H4 (cell line): ENCODE measurements at places on chromosomes 5 and 9.

- peak; percentile 9 for DNase-seq
These were observed 208.9 kb upstream of the PRR16 start for GRCh38 chr5:120255214-120255613.

- peak; percentile 21 for DNase-seq
These were observed 146.7 kb downstream of the ROR2 start for GRCh38 chr9:91803151-91803940.

GRCh38 chr9:133109931-133110650 lies 10.9 kb downstream of the RALGDS start:
- no peak for DNase-seq

- no peak for DNase-seq
These were observed 1060.7 kb downstream of the EFNA5 start for GRCh38 chr5:106610041-106610440.

DNA sequence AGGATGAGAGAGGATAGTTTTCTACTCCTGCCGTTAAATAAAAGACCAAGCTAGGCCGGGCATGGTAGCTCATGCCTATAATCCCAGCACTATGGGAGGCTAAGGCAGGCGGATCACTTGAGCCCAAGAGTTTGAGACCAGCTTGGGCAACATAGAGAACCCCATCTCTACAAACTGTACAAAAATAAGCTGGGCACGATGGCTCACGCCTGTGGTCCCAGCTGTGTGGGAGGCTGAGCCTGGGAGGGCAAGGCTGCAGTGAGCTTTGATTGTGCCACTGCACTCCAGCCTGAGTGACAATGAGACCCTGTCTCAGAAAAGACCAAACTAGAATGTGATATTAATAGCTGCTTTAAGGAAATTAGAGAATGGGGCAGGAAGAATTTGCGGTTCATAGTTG lies 158.4 kb downstream of the NIPBL start:
- DNase-seq, result no peak

DNA sequence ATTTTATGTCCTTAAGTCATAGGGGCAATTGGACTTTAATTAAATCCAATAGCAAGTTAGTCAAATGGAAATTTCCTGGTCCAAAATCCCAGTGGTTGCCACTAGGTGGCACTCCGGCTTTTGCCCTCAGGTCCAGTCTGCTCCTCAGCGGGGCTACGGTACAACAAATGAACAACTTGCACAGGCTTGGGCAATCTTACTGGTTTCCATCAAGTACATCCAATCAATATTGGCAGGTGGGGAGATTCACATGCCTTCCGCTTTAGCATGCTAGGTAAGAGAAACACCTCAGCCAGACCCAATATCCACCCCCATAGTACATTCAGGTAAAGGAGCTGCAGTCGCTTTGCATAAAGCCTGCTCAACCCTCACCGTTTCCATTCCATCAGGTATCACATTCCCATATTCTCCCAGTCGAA lies 6.3 kb upstream of the MXD3 start:
- DNase-seq, result peak; percentile 69

GRCh38 chr5:181205761-181206649 lies 1.0 kb upstream of the TRIM7 start:
- DNase-seq, result no peak

- DNase-seq, result peak; percentile 68
These were observed 26.8 kb downstream of the JADE2 start for GRCh38 chr5:134552301-134552700.

DNA sequence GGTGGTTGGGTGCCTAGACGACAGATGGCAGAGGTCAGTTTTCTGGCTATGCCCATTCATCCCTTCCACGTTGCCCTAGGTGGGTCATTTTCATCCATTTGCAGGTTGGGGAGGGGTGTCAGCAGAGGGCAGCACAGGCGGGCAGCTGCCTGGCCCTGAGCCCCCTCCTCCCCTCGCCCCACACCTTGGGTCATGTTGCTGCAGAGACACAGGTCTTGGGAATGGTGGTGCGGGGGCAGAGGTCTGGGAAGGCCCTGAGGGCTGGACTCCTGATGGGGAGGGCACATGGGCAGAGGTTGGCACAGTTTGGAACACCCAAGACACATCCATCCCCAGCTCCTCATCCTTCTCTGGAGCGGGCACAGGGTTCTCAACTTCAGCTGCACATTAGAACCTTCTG lies 103.2 kb upstream of the LMX1B start:
- no peak for DNase-seq
